ENCODE measurements at places on chromosomes 11 and 22.

GRCh38 chr22:41401781-41402648 is 20.3 kb downstream of the TEF start:
- DNase-seq, result no peak

DNA sequence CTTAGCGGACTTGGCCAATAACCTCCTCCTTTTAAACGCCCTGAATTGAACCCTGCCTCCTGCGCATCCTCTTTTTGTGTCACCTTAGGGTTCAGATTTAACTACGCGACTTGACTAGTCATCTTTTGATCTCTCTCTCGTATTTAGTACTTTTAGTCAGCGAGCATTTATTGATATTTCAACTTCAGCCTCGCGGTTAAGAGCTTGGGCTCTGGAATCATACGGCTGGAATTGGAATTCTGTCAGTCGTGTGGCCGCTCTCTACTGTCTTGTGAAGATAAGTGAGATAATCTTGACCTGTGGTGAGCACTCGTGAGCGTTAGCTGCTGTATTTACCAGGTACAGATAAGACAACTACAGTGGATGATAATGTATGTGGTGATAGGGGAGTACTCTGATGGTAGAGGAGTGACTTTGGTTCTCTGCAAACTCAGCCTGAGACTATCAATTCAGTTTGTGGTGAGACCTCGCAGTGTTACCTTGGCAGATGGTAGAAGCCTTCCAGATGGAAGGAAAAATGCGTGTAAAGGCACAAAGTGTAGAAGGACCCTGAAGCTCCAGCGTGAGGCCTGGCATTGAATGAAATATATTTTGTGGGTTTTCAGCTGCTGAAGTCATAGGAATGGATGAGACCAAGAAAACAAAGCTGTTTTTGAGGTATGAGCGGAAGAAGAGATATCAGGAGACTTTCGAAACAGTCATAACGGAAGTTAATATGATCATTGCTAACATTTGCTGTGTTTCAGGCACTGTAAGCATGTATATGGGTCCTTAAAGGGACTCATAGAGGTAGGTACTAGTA is 682 bp downstream of the ATM start:
- peak; percentile 61 for DNase-seq

DNA sequence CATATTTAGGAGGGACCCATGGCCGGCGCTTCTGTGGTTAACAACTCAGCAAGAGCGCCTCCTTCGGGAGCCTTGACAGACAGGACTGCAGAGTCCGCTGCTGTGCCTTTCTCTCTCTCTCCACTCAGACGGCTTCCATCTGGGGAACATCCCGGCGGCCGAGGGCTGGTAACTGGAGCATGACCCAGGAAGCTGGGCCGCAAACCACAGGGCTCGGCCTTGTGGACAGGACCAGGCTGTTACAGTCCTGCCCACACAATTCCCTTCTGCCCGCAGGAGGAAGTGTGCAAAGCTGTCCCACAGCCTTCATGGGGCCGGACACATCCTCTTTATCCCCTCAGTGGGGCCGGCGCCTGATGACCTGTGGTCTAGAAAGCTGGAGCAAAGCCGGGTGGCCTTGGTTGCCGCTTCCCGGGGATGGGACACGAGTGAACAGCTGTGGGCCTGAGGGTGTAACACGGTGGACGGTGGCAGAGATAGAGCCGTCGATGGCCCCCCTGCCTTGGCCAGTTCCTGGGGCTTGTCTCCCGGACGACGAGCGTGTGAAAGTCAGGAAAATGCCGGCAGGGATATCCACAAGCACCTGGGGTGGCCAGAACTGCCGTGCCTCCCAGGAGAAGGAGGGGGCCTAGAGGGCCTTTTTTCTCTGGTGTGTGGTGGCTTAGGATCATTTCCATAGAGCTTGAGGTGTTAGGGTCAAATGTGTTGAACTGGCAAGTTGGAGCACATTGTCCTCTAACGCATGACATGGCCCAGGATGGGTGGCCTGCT is 50.1 kb downstream of the FBLN1 start:
- no peak for DNase-seq

DNA sequence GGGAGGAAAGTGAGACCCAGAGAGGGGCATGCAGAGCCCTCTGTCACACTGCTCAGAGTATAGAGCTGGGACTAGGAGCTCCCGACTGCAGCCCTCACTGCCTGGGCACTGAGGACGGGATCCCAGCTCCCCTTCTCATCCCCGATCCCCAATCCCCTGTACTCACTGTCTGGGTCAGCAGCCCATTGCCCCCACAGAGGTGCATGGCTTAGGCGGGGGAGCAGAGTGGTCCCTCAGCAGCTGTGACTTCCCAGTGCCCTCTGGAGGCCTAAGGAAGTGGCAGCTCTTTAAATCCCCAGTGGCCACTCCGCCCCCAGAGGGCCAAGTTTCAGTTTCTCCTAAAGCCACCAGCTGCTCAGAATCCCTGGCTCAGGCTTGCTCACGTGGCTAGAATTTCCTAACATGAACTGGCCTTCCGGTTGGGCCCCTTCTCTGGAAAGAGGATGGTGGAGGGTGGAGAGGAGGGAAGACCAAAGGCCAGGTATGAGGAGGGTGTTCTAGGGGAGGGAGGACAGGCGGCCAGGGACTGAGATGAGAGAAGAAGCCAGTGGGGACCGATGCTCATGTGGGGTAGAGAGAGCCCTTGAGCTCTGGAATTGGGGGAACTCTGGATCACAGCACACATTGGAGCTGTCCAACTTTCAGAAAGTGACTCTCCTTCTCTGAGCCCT is at the start of gene BATF2:
Gene BATF2 (minus strand): TSS at position 262 of the 671 bp plus-strand sequence. CDS start 57 bp downstream, at position 205.
- no peak for DNase-seq

- DNase-seq, result no peak
These were observed 145.0 kb upstream of the RAG2 start for GRCh38 chr11:36743039-36743438.

- no peak for DNase-seq
These were observed 119.1 kb upstream of the CSNK2A3 start for GRCh38 chr11:11472106-11472505.

GRCh38 chr11:119673052-119673758 is 55.8 kb downstream of the NECTIN1 start:
- DNase-seq, result no peak

DNA sequence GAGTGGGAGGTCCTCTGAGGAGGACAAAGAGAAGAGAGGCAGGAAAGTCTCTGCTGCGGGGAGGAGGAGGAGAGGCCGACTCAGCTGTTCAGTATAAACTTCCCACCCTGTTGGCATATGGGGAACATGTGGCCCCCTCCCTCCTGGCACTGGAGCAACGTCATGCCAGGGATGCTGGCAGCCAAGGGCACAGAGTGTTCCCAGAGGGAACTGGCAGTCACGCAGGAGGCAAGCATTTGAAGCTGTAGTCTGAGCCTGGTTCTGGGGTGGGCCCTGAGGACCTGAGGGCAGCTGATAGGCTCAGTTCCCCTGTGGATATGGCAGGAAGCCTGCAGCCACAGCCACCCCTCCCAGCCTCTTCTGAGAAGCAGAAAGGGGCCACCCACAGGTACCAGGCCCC is 67.1 kb upstream of the TSPAN18 start:
- DNase-seq, result no peak

DNA sequence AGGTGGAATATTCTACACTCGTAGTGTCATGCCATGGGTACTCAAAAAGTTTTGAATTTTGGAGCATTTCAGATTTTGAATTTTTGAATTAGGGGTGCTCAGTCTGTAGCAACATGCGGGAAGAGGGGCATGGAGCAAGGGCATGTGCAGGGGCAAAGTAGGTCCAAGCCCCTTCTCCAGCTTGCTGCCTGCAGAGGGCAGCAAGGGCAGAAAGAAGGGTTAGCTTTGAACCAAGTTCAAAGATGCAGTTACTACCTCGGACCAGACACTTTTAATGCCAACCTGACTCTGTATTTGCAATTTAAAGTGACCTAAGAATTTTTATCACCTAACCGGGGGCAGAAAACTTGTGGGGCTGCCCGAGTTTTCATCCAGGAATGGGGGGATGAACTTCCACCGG is 68.2 kb downstream of the CD82 start:
- DNase-seq, result no peak

GRCh38 chr11:26963764-26964163 is 30.1 kb upstream of the FIBIN start:
- DNase-seq, result no peak

All from central memory CD4-positive, alpha-beta T cell (primary cell).